ENCODE measurements at places on chromosomes 2 and 18.

- DNase-seq = no peak
Measured at GRCh38 chr2:201403880-201404279, 46.7 kb upstream of the FLACC1 start.

DNA sequence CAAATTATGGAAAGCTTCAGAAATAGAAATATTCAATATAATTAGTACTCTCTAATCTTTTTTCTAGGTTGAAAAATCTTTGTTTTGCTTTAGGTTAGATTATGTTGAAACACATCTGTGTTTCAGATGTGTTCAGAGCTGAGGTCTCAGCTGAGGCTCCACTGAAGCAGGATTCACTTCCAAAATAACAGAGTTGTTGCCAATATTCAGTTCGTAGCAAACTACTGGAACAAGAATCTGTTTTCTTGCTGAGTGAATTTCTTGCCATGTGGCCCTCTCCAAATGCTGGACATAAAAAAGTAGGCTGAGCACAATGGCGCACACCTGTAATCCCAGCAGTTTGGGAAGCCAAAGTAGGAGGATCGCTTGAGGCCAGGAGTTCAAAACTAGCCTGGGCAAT is 8.7 kb downstream of the PHOSPHO2 start:
- no peak for DNase-seq

DNA sequence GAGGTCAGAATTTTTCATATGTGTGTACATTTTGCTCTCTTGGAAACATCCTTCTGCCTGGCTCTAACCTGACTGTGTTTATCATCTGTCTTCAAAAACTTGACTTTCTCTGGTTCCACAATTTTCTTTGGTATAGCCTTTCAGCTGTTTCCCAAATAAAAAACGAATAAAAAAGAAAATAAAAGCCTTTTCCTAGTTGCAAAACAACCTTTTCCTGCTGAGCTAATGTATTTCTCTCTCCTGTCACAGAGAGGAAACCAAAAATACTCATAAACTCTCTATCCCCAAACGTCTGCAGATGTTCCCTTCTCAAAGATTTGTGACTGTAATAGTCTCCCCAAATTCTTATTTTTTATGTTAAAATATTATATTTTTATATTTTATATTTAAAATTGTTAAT is 505.3 kb upstream of the SLC39A10 start:
- no peak for DNase-seq

DNA sequence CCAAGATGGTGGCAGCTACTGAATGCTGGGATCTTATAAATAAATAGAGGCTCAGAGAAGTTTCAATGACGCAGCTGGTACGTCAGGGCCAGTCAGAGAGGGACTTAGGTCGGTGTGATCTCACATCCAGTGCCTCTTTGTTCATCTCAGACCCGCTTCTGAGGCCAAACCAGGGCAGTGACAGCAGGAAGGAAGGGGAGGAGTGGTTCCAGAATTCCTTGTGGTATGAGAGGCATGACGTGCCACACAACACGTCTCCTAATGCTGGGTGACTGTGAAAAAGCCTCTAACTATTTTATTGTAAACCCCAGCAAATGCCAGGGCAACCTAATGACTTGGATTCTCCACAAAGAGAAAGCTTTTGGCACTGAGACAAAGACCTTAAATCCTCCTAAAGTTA is 423.3 kb downstream of the LPIN1 start:
- DNase-seq = peak; percentile 61

- DNase-seq = no peak
Measured at GRCh38 chr2:7029291-7030059, 112.3 kb downstream of the RNF144A start.

GRCh38 chr18:7896161-7896560 is 329.0 kb downstream of the PTPRM start:
- DNase-seq = no peak

DNA sequence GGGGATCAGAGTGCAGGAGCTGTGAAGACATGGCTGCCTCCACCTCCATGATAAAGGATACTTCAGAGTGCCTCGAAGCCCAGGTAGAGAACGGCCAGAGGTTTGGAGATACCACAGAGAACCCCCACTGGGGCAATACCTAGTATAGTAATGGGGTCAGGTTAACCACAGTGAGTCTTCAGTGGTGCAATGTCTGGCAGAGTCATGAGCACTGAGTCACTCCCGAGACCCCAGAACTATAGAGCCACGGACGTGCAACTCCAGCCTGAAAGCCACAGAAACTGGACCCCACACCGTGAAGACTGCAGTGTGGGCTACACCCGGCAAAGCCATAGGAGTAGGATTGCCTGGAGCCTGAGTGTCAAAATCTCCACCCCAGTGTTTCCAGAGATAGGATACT is 746.6 kb downstream of the CBLN2 start:
- DNase-seq = no peak

- no peak for DNase-seq
Measured at GRCh38 chr2:113937501-113937900, 47.6 kb downstream of the ACTR3 start.

DNA sequence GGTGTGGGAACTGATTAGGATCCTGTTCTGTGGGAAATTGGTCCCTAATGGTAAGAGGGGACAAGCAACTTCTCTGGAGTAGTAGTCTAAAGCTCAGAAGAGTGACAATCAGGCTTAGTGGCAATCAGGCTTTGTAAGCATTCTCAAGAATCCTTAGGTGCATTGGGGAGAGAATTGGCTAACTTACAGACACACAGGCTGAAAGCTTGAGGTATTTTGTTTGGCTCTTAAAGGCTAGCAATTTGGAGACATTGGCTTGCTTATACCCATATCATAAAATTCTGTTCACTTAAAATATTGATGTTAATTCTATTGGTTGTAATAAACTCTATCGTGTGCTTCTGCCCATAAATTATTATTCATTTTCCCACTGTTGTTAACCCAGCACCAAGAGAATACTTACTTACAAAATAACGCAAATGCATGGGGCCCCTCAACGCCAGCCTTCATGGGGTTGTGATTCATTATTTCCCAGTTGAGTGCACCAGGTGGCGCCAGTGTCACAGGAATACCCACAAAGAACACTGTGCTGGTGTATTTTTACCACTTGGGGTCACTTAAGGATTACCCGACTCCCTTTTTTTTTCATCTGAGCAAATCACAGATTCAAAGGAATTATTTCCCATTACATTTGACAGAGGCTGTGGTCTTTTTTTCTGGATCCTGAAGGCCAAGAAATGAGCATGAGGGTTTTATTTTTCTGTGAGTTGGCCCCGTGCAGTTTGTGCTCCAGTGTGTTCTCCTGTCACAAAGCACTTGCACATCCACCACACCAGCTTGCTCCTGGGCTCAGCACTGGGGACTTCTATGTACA is 45.5 kb downstream of the DDX1 start:
- peak; percentile 93 for DNase-seq

GRCh38 chr2:42238644-42239288 is 69.6 kb downstream of the EML4 start:
- DNase-seq = peak; percentile 24

DNA sequence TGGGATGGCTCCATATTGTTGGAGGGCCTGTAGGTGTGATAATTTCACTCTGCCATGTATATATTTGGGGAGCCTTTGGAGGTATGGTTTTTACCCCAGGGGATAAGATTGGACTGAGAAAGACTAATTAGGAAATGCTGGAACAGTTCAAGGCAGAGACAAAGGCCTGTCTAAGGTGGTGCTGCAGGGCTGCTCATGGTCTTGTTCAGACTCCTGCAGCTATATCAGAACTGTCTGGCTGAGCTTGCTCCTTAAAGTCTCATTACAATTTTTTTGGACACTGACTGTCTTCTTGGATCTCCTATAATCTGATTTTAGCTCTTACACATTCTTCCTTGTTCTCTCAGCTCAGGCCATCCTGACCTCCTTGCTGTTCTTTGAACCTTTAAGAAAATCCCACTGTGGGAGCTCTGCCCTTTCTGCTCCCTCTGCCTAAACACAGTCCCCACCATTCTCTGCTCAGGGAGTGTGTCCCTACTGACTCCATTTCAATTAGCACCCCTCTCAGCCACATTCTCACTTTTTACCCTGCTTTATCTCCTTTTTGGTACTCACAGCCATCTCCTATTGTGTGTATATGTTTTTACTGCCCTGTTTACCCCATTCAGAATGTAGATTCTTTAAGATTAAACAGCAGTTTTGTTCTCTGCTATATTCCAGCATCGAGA is 468.7 kb upstream of the FANCL start:
- DNase-seq = no peak

DNA sequence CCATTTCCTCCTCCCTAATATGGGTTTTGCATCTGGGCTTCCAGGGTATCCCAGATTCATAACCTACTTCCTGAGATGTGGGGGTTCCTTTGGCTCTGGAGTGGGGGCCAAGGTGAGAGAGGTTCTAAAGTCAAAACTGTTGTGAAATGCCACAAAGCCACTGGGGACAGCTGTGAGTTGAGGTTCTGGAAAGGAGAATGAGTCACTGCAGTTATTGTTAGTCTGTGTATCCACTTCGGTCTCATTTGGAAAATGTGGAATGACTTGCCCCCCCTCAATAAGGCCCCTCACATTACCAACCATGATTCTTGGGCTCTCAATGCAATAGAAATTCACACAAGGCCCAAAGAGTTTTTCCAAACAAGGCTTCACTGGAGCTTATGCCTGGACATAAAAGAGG is 51.1 kb upstream of the LGALSL start:
- DNase-seq = no peak

GRCh38 chr2:74426181-74426758 is 4.7 kb downstream of the WDR54 start:
- no peak for DNase-seq

- peak; percentile 32 for DNase-seq
Measured at GRCh38 chr2:200320344-200320743, 13.9 kb downstream of the SPATS2L start.

GRCh38 chr2:8564475-8564874 is 117.4 kb upstream of the ID2 start:
- DNase-seq = no peak

DNA sequence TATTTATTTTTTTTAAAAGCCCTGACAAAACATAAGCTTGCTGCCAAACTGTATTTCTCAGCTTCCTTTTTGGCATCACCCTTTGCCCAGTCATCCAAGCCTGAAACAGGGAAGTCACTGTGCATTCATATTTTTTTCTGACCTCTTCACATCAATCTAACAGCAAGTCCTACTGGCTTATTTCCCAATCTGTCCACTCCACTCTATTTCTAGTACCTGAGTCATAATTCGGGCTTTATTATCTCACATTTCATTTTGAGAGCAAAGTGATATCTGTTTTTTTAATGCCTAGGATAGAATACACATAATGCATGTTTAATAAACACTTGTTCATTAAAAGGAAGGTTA is 5.1 kb downstream of the HNMT start:
- DNase-seq = no peak

DNA sequence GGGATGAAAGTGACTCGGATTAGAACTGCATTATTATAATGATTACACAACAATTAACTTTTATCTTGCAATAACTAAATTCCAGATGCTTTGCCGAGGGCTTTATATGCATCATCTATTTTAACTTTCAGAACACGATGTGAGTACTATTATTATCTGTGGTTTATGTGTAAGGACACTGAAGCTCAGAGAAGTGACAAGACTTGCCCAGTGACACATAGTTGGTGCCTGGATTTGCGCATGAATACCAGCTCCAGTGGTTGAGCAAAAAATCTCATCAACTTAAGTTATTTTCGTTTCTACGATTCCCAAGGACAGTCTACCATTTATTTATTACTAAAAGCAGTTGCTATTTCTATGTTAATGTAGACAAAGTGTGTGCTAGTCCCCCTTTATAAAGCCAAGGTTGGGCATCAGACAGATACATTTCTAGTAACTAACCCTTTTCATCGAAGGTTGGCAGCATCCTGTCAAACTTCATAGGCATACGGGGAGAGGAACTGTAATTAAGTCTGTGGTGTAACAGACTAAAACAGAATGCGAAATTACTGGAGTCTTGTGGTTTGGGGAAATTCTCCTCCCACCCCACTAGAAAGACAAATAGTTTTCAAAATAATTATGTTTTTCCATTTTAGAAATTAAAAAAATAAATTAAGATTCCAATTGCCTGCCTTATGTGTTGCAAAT is 73.2 kb upstream of the BOD1L2 start:
- DNase-seq = no peak

All from lower leg skin (tissue), 4 donors.